NCI-H446 (cell line): ENCODE measurements at places on chromosomes 2 and 18.

GRCh38 chr2:28202719-28203118 is 189.9 kb upstream of the FOSL2 start:
- no peak for DNase-seq

GRCh38 chr2:21779786-21780185 is 656.0 kb downstream of the TDRD15 start:
- DNase-seq, result no peak

DNA sequence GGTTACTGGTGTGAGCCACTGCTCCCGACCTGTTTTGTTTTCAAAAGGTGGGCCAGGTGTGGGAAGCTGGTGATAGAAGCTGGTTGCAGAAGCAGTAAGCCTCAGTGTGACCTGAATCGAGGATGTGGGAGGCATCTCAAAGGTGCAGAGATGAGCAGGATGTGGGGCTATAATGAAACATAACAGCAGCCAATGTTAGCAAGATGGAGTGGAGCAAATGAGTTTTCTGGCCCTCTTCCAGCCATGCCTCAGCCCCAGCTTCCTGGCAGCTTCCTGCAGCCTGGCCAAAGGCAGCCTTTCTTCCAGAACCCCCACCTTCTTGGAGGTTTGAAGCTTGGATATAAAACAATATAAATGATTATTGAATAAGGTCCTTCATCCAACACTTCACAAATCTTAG is 184.8 kb downstream of the NCK2 start:
- no peak for DNase-seq

- peak; percentile 12 for DNase-seq
These were observed 164.7 kb downstream of the GRB14 start for GRCh38 chr2:164456619-164457018.

GRCh38 chr2:236745420-236746210 is 176.0 kb downstream of the ACKR3 start:
- no peak for DNase-seq

- DNase-seq, result no peak
These were observed 166.7 kb downstream of the NRXN1 start for GRCh38 chr2:50865235-50865634.

DNA sequence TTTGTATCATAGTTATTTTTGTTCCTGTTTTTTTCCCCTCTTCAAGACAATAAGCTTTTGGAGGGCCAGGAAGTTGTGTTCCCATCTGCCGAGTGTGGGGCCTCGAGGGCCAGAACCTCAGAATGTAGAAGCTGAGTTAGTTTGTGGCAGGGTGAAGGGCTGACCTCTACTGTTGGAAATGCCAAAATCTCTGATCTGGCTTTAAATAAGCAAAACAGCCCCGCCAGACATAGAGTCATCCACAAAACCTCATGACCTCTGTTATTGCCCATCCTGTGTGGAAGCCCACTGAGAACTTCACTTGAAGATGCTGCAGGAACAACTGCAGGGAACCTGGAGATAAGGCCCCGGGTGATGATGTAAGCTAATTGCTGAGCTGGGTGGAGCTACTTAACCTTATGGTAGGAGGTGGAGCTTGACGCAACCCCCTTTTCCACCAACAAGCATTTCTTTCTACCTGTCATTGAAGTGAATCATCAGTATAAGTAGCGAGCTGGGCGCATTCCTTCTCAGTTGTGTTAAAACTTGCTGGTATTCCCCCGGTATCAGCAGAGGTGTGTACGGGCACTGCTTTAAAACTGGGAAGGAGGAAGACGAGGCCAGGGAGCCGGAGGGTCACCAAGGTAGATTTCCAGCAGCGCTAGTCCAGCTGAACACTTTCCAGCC is 177.2 kb downstream of the NEDD4L start:
- no peak for DNase-seq

DNA sequence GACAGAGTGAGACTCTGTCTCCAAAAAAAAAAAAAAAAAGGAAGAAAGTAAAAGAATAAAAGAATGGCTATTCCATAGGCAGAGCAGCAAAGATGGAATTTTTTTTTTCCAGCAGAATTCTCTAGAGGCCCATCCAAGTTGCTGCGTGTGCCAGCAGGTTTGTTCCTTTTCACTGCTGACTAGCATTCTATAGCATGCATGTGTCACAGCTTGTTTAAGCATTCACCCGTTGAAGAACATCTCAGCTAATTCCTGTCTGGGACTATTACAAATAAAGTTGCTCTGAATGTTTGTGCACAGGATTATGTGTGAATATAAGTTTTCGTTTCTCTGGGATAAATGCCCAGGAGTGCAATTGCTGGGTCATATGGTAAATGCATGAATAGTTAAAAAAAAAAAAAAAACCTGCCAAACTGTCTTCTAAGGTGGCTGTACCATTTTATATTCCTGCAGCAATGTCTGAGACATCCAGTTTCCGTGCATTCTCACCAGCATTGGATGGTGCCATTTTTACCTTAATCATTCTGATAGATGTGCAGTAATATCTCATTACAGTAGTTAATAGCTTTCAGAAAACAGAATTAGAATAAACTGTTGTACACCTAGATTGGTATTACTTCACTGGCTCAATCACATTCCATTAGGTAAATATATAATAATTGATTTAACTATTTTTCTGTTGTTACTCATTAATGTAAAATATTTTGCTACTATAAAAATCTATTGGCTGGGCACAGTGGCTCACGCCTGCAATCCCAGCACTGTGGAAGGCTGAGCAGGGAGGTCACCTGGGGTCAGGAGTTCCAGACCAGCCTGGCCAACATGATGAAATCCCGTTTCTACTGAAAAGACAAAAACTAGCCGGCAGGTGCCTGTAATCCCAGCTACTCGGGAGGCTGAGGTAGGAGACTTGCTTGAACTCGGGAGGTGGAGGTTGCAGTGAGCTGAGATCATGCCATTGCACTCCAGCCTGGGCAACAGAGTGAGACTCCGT is 47.5 kb upstream of the ASAP2 start:
- DNase-seq, result no peak

DNA sequence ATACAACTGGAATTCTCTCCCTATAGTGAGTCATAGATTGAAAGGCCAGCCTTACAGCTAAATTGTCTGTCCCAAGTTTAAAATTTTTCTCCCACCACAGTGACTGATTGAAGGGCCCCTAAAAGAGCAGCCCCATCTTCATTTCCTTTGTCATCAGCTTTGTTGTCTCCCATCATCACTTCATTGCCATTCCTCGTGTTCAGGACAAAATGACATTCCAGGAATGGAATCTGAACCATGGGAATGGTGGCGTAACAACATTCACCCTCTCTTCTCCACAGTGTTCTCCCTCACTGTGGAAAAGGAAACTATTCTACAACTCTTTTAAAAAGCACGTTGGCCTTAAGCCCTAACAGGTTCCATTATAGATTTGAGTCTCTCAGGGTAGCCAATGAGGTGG is 52.1 kb downstream of the PSTPIP2 start:
- no peak for DNase-seq

GRCh38 chr2:111157798-111158197 is 37.1 kb downstream of the BCL2L11 start:
- no peak for DNase-seq

GRCh38 chr2:64639691-64640090 is 14.0 kb downstream of the SERTAD2 start:
- no peak for DNase-seq

- no peak for DNase-seq
These were observed 205.2 kb upstream of the LYPD1 start for GRCh38 chr2:132875193-132875592.

DNA sequence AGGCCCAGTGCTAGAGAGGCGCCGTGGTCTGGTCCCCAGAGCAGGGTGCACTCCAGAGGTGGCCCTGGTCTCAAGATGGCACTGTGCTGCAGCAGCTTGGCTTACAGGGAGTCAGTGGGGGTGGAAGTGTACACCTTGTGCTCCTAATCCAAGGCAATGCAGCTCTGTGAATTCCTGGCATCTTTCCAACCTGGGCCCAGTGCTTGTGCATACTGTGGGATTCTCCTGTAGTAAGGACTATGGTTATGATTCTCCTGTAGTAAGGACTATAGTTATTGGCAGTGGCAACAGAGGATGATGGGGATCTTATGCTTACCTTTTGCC is 616.7 kb upstream of the REG3G start:
- no peak for DNase-seq

GRCh38 chr18:67515942-67516538 is 480 bp downstream of the DSEL start:
- DNase-seq, result peak; percentile 66

DNA sequence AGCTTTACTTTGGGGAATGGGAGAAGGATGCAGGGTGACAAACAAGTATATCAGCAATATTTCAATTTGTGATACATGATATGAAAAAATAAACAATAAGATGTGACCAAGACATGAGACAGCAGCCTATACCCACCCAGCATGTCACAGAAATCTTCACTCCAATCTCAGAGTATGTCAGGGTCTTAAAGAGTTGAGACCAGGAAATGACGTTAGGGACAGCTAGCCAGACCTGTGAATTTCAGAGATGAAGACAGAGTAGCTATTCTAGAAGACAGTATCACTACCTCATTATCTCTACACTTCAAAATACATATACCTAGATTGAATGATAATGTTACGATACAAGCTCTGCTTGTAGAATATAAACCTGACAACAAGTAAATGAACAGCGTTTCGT is 282.8 kb downstream of the ZEB2 start:
- DNase-seq, result no peak

GRCh38 chr2:161243312-161243711 is 64.9 kb upstream of the PSMD14 start:
- DNase-seq, result no peak

DNA sequence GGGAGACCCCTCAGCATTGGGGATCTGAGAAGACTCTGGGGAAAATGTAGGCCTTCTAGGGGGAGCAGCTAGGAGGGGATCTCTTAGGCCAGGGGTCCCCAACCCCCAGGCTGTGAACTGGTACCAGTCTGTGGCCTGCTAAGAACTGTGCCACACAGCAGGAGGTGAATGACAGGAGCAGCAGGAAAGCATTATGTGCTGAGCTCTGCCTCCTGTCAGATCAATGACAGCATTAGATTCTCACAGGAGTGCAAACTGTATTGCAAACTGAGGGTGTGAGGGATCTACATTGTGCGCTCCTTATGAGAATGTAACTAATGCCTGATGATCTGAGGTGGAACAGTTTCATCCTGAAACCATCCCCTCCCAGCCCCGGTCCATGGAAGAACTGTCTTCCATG is 127.3 kb downstream of the SCG2 start:
- DNase-seq, result no peak

DNA sequence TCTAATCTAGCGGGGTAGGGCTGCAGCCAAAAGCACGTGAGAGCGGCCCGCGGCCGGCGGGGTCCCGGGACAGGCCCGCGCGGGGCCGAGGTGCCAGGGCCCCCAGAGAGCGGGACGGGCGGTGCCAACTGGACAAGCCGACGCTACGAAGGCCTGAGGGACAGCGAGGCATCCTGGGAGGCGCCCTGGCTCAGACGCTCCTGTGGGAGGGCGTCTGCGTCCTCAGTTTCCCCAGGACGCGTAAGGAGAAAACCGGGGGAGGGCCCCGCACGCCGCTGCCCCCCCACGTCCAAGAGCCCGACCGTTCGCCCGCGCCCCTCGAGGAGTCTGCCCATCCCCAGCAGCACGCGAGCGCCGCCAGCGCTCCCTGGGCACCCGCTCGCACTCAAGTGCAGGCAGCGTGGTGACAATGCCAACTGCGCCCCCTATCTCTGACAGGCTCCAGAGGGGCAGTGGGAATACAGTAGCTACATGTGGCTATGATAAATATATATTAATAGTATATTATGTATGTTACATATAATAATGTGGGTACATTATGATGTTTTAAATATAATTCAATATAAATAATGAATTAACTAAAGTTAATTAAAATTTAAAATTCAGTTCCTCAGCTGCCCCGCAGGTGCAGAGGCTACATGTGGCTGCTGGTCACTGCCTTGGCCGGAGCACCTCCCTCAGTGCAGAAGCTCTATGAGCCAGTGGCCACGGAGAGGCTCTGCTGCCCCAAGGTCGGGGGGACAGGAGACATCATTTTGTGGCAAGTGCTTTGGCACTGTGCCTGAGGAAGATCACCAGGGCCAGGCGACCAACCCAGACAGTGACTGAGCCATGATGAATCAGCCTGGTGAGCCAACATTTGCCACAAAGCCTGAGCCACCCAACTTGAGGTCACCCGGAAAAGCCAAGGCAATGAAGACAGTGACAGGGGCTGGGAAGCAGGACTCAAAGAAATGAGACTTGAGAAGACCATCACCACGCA is 5.5 kb upstream of the SFT2D3 start:
- DNase-seq, result no peak

GRCh38 chr2:24225499-24226242 is 50.8 kb downstream of the FAM228A start:
- no peak for DNase-seq

DNA sequence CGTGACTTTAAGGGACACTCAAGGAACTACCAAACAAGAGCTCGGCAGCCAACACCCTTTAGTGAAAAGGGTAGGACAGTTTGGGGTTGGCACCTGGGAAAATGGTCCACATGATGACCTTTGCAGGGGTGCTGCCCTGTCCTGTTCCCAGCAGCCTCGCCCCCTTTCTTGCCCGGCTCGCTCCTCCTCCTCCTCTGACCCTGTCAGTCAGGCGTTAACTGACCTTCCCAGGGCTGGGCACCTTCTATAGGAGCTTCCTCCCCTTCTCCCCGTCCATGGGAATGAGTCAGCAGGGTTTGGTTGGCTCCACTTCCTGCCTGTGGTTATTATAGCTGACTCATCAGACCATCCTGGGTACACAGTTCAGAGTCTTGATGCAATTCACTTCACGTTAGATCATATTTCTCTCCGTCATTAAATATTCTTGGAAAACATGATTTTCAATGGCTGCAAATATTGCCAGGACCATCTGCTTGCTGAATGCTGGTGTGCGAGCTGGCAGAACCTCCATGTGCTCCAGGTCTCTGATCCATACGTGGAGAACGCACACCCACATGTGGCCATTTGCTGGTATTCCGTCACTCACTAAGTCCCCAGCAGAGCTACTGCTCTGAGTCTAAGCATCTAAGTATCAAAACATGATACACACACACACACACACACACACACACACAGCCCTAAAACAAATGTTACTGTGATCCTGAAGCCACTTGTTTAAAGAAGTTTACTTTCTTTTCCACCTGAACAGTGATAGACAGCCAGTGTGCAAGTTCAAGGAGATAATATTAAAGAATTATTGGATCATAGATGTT is 185.0 kb downstream of the ANAPC1 start:
- peak; percentile 85 for DNase-seq

DNA sequence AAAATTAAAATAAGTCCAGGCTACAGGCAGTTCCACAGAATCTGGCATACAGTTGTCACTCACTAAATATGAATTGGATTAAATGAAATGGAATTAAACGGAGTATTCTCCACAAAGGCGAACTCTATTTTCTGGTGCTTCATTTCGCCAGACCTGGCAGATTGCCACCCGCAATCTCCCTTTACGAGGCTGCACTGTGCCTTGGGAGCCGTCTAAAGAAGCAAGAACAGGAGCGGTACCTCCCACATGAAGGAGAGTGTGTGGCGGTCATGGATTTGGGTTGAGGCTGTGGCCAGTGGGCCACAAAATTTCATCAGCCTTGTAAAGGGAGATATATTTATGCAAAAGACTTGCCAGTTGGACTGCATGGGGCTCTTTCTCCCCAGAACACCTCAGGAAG is 151.0 kb downstream of the OSR1 start:
- no peak for DNase-seq
